NCI-H526 treated with DMSO at 0.1 percent for 48 hours (cell line): ENCODE measurements at places on chromosomes 13 and 19.

GRCh38 chr19:38665219-38665931 lies 17.9 kb downstream of the ACTN4 start:
- no peak for DNase-seq

GRCh38 chr13:100176801-100177400 lies 88.0 kb downstream of the PCCA start:
- no peak for DNase-seq

- DNase-seq = no peak
Observed at GRCh38 chr19:54804101-54804500, 691 bp downstream of the KIR2DL4 start.

- DNase-seq = no peak
Observed at GRCh38 chr19:19438366-19439175, 33.1 kb downstream of the GATAD2A start.

- DNase-seq = no peak
Observed at GRCh38 chr19:1814833-1815604, 2.9 kb upstream of the ATP8B3 start.

- no peak for DNase-seq
Observed at GRCh38 chr13:105142556-105142955, 1392.9 kb downstream of the EFNB2 start.

GRCh38 chr19:47176071-47176626 lies 45.5 kb downstream of the SAE1 start:
- DNase-seq = no peak

- DNase-seq = peak; percentile 87
Observed at GRCh38 chr13:21934284-21934683, 263.4 kb downstream of the FGF9 start.

GRCh38 chr19:41870401-41870873 lies 6.6 kb upstream of the CD79A start:
- DNase-seq = no peak

- DNase-seq = no peak
Observed at GRCh38 chr19:28126135-28126898, 1086.6 kb downstream of the UQCRFS1 start.

- no peak for DNase-seq
Observed at GRCh38 chr19:6604906-6605305, 14.0 kb upstream of the CD70 start.

DNA sequence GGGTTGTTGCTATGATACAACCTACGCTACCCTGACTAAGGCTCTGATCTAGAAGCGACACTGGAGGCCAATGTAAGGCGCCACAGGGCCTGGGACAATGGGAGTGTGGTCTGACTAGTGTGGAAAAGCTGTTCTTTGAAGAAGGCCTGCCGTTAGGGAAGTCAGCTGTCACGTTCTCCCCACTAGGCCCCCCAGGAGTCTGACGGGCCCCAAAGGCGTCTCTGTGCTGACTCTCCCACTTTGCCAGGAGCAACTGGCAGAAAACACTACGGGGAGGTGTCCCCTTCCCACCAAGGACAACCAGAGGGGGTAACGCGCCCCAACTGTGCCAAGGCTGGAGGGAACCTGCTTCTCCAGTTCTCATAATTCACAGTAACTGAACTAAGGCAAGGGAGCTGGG lies 25.3 kb upstream of the EIF3G start:
- DNase-seq = no peak

- DNase-seq = no peak
Observed at GRCh38 chr13:95235199-95235756, 66.0 kb downstream of the ABCC4 start.

DNA sequence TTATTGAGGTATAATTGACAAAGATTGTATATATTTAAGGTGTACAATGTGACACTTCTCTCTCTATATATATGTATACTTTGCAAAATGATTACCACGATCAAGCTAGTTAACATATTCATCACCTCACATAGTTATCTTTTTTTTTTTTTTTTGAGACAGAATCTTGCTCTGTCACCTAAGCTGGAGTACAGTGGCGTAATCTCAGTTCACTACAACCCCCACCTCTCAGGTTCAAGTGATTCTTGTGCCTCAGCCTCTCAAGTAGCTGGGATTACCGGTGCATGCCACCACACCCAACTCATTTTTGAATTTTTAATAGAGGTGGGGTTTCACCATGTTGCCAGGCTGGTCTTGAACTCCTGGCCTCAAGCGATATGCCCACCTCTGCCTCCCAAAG lies 3.7 kb downstream of the ZSCAN4 start:
- DNase-seq = no peak

DNA sequence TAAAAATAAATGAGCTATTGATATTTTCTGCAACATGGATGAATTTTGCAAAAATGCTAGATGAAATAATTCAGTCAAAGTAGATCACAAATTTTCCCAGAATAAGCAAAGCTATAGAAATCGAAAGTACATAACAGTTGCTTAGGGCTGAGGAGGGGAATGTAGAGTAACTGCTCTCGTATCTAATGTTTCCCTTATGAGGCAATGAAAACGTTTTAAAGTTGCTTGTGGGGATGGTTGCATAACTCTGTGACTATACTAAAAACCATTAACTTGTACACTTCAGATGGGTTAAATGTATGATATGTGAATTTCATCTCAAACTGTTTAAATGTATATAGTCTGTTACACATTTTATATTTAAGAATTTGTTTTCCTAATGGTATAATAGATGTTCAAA lies 231.7 kb downstream of the GGACT start:
- no peak for DNase-seq
